A172 (cell line): ENCODE measurements at places on chromosomes 4 and X. TPM values are rescaled to one million over a fixed set of nuclear protein-coding genes. Genes with fewer than 3 reads are reported as not detected.

HSFX2 gene
- total RNA-seq, result not detected in 2 replicates

IQCM gene
- total RNA-seq, result 0.21 and 0.65 TPM in 2 replicates

FGF2 gene
- total RNA-seq, result 188 and 216 TPM in 2 replicates

APELA gene
- not detected in 2 replicates for total RNA-seq

MTNR1A gene
- total RNA-seq, result not detected in 2 replicates

IDH3G gene
- 116 and 127 TPM in 2 replicates for total RNA-seq

SPANXN4 gene
- not detected in 2 replicates for total RNA-seq

SPRY1 gene
- total RNA-seq, result 0.05 TPM in 1 of 2 replicates, not detected in the other

TRIM60 gene
- not detected in 2 replicates for total RNA-seq

MAGEB1 gene
- not detected in 2 replicates for total RNA-seq

SLAIN2 gene
- total RNA-seq, result 38.1 and 41.7 TPM in 2 replicates

SYN1 gene
- total RNA-seq, result 0.38 TPM in 1 of 2 replicates, not detected in the other

NRK gene
- total RNA-seq, result not detected in 2 replicates

DCAF8L2 gene
- not detected in 2 replicates for total RNA-seq

BMX gene
- 0.07 TPM in 1 of 2 replicates, not detected in the other for total RNA-seq
